ENCODE measurements at places on chromosomes 3 and 15. TPM values are rescaled to one million over a fixed set of nuclear protein-coding genes. Genes with fewer than 3 reads are reported as not detected.

DNA sequence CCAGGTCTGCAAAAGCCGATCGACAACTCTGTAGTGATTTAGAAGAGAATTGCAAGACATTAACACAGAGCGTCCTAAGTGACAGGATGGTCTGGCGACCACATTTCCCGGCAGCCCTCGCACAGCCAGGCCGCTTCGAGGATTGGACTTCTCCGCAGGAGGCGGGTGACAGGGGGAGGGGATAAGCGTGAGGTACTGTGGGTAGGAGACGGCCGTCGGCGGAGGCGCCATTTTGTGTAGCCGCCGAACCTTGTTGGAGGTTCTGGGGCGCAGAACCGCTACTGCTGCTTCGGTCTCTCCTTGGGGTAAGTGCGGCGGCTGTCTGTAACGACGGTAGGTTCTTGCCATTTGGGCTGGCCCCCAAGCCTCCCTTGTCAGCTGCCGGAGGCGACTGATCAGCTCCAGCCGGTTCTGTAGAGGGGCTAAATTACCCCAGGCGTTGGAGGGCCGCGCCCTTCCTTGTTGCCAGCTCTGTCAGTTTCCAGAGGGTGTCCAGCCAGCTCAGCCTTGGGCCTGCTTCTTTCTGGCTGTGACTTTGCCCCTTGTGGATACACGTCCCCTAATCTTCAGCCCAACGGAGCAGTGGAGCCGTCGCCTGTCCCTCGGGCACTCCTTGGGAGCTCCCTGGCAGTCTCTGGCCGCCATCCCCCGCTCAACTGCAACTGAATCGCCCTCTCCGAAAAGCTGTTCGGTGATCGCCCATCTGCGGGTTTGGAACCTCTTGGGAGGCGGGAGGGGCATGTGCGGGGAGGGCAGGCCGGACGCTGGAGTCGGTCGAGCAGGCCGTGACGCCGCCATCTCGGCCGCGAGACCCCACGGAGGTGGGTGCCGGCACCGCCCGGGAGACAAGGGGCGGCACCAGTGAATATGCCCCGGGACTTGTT, at the start of gene RBM5:
Gene RBM5 (plus strand): TSS at position 195 of the 884 bp plus-strand sequence. CDS start 1,516 bp downstream, outside the sequence.
- peak; percentile 78 for DNase-seq

GRCh38 chr3:20173844-20174410, 12.1 kb downstream of the SGO1 start:
- no peak for DNase-seq

DNA sequence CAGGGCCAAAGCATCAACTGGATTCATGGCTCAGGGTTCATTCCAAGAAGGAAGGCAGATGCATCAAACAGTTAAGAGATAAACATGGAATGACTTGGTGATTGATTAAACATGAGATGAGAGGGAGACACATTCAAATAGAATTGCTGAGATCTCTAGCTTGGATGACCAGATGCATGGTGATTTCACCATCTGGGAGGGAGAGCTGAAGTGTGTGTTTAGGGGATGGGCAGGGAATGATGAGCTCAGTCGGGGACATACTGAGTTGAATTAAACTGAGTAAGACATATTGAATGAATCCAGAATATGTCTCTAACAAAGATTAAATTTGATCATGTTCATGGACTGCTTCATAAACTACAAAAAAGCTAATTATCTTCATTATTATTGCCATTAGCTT, 35.5 kb downstream of the CADPS start:
- no peak for DNase-seq

Gene GCSAM
- total RNA-seq: 1.7 TPM

GRCh38 chr3:34140616-34141015, 342.2 kb downstream of the PDCD6IP start:
- no peak for DNase-seq

DNA sequence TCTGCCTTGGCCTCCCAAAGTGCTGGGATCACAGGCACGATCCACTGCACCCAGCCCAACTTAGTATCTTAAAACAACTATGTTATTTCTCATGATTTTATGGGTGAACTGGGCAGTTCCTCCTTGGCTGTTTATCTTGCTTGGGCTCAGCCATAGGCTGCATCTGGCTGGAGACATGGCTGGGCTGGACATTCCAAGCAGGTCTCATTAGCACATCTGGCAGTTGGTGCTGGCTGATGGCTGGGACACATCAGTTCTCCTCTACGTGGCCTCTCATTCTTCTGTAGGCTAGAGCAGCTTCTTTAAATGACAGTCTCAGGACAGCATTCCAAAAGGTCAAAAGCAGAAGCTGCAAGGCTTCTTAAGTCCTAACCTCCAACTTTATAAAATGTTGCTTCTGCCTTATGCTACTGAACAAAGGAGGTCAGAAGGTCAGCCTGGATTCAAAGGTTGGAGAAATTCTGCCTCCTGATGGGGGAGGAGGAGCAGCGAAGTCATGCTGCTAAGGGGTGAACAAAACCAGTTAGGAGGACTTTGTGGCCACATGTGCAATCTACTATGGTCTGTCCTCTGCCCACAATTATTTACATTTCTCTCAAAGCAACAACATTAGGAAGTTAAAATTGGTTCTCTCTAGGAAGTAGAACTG, 144.0 kb downstream of the AQP9 start:
- no peak for DNase-seq

GRCh38 chr15:70141376-70142071, 43.8 kb upstream of the TLE3 start:
- no peak for DNase-seq

- no peak for DNase-seq
These were observed 49.6 kb upstream of the DUT start for GRCh38 chr15:48281674-48282073.

- DNase-seq: no peak
These were observed 7.2 kb downstream of the RTF1 start for GRCh38 chr15:41423979-41424659.

DNA sequence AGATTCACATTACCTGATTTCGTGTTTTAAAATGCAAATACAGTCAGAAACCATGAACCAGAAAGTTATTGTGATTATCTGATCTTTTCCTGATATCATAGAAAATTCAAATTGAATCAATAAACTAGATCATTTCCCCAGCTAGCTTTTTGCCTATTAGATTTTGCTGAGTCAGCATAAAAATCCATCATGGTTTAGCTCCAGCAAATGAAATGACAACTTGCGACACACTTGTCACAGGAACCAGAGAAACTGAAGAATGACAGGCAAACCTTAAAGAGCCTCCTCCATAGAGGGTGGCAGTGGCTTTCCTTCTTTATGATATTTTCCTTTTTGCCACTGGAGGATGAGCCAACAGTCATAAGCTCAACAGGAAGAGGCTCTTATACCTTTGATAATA, 30.6 kb upstream of the TMEM108 start:
- no peak for DNase-seq

DNA sequence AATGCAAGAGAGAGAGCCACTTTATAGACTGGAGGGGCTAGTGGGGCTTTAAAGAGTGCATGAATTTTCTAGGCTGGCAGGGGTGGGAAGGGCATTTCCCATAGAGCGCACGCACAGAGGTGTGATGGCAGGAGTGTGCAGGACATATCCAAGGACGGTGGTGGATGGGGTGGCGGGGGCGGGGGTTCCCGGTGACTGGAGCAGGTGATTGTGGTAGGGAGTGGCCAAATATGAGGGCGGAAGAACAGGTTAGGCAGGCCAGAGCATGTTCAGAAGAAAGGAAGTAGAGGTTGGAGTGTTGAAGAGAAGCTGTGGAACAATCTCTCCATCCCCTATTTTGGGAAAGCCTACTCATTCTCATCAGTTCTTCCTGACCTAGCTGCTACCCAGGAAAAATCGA, 18.1 kb downstream of the FAM81A start:
- no peak for DNase-seq

Gene MAPKAPK3
- 20.5 TPM for total RNA-seq

- no peak for DNase-seq
These were observed 120.0 kb upstream of the FGF7 start for GRCh38 chr15:49303003-49303402.

All from urinary bladder (tissue), 4 donors.